ENCODE measurements at places on chromosomes 4 and X.

- no peaks in the 10 kb centered on the region for H3K27me3 ChIP-seq
- no peaks in the 10 kb centered on the region for H3K36me3 ChIP-seq
- peak overlapping the region; percentile 39 for H3K27ac ChIP-seq
- DNase-seq, result peak; percentile 86
- H3K4me3 ChIP-seq, result peak overlapping the region; percentile 62
These were observed 29.5 kb downstream of the TAPT1 start for GRCh38 chr4:16196482-16197393.

- DNase-seq, result peak; percentile 20
- no peak overlapping the region for H3K27ac ChIP-seq
- no peaks in the 10 kb centered on the region for H3K36me3 ChIP-seq
- no peak overlapping the region for H3K4me3 ChIP-seq
These were observed 31.1 kb upstream of the CLNK start for GRCh38 chr4:10715696-10716095.

DNA sequence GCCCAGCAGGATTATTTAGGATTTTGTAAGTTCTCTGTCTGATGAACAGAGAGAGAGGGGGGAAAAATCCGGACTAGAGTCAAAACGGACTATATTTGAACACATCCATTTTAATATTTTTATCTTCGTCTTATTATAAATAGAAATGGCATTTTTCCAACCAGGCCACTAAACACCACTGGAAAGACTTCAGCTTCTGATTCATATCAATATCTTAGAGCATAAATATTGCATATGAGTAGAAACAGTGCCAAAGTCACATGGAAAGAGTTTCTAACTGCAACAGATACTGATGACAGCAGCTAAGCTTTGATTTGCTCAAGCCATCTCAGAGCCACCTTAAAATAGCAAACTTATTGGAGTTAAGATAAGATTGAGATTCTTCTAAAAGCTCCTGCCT lies 456 bp downstream of the PPARGC1A start:
- no peak overlapping the region for H3K27ac ChIP-seq
- DNase-seq, result no peak
- H3K4me3 ChIP-seq, result no peak overlapping the region
- H3K4me1 ChIP-seq, result no peaks in the 10 kb centered on the region

DNA sequence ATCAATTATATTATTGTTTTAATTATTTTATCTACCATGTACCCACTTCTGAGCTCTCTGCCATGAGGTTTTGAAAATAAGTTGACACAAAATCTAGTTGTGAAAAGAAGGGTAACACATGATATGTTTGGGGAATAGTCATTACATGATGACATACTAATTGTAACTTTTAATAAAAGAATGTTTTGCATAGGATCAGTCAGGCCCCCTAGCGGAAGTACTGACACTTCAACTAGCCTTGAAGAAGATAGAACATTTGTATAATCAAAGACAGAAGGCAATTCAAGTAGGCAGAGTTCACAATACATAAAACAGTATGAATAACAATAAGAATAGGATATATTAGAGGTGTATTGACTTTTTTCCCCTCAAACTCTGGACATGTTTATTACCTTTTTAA lies 1191.0 kb upstream of the AGA start:
- H3K36me3 ChIP-seq, result no peaks in the 10 kb centered on the region
- no peaks in the 10 kb centered on the region for H3K27me3 ChIP-seq
- H3K27ac ChIP-seq, result no peak overlapping the region
- no peaks in the 10 kb centered on the region for H3K4me1 ChIP-seq
- no peak overlapping the region for H3K4me3 ChIP-seq

GRCh38 chr4:126991965-126992364 lies 640.8 kb upstream of the INTU start:
- DNase-seq, result no peak
- no peaks in the 10 kb centered on the region for H3K27me3 ChIP-seq
- H3K4me3 ChIP-seq, result no peak overlapping the region
- no peaks in the 10 kb centered on the region for H3K4me1 ChIP-seq
- no peaks in the 10 kb centered on the region for H3K36me3 ChIP-seq

DNA sequence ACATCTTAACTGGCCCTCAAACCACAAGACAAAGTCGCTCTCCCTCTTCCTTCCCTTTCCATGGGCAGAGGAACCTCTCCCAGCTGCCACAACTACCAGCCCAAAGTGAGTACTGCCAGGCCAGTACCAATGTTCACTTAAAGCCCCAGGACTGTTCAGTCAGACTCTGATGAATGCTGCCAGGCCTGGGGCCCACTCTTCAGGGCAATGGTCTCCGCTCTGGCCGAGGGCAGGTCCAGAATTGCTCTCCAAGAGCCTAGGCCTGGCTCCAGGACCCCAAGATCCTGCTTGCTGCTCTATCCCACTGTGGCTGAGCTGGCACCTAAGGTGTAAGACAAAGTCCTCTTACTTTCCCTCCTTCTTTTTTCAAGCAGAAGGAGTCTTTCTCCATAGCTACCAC lies 790.9 kb downstream of the KLHL13 start:
- no peak for DNase-seq
- no peak overlapping the region for H3K27ac ChIP-seq
- no peaks in the 10 kb centered on the region for H3K27me3 ChIP-seq
- H3K4me1 ChIP-seq, result no peaks in the 10 kb centered on the region

DNA sequence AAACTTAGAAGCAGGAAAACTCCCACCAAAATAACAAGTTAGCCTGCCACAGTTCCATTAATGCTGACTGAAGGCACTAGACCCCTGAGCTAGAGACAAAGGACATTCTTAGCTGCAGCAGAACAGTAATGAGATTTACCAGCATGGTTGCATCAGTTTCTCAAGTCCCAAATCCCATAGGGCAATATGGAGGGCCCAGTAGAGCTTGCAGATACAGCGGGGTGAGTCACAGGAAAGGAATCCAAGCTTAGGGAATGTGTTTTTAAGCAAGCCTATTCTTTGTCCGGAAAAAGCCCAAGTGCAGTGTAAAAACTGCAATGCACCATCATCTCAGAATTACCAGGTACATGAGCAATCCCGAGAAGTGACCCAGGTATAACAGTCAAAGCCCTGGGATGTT lies 51.3 kb upstream of the EXOC1L start:
- no peaks in the 10 kb centered on the region for H3K36me3 ChIP-seq
- no peak overlapping the region for H3K4me3 ChIP-seq
- no peaks in the 10 kb centered on the region for H3K27me3 ChIP-seq

DNA sequence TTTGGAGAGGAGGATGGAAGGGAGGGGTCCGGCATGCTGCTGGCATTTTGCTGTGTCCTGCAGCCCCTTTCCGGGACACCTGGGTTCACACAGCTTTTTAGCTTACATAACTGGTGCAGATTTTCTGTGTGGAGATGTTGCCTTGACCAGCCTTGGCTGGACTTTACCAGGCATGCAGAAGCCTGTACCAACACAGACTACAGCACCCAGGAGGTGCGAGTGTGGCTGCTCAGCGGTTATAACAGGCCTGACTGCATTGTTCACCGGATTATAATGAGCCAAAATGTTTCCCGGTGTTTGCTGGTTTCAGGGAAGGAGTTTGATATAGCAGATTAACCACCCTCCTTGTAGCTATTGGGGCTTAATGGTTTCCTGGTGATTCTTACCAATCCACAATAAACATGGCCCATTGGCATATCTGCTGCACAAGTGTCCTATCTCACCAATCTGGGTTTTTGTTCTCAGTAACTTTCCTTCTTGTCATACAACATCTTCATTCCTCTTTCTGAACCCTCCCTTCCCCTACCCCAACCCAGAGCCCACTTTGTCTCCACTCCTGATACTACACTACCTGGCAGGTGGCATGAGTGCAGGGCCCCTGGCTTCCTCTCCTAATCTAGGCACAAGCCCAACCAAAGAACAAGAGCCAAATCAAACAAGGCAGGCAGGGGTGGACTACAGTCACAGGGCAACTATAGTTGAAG lies 3.9 kb downstream of the RPL10 start:
- H3K4me1 ChIP-seq, result peaks cover 9% of the 10 kb centered on the region
- H3K4me3 ChIP-seq, result no peak overlapping the region
- no peaks in the 10 kb centered on the region for H3K27me3 ChIP-seq
- peak; percentile 44 for DNase-seq

DNA sequence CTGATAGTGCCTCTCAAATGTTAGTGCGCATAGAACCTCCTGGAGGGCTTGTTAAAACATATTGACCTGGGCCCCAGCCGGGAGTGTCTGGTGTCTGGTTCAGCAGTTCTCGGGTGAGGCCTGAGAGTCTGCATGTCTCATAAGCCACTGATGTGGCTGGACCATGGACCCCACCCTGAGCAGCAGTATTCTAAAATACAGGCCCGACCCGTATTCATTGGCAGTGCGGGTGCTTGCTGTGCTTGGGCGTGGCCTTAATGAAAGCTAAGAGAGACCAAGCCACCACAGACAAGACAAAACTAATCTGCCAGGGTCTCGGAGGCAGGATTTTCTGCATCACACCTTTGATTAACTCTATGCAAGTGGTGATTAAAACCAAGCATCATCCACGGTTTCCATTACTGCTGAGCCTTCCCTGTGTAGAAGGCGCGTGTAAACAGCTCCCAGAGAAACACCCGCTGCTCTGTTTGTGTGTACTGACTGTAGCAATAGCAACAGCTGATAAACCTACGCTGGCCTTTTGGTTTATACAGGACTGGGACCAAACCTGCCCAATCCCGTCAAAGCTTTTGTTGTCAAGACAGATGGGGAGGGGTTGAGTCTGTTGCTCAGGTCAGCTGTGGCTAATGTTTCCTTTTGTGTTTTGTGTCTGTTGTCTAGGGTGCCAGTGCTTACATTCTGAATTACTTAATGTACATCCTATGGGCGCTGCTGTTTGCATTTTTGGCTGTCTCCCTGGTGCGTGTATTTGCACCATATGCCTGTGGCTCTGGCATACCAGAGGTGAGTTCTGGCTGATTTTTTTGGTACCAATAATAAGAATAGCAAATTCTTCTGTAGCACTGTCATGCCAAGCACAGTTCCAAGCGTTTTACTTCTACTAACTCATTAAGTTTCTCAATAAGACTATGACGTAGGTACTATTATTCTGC lies 40.8 kb downstream of the CLCN4 start:
- no peaks in the 10 kb centered on the region for H3K4me1 ChIP-seq
- no peak overlapping the region for H3K4me3 ChIP-seq
- no peak overlapping the region for H3K27ac ChIP-seq

- no peaks in the 10 kb centered on the region for H3K36me3 ChIP-seq
- no peak for DNase-seq
- H3K27ac ChIP-seq, result no peak overlapping the region
- H3K4me1 ChIP-seq, result no peaks in the 10 kb centered on the region
- no peak overlapping the region for H3K4me3 ChIP-seq
- no peaks in the 10 kb centered on the region for H3K27me3 ChIP-seq
These were observed 107.5 kb downstream of the EGF start for GRCh38 chr4:110020139-110020538.

DNA sequence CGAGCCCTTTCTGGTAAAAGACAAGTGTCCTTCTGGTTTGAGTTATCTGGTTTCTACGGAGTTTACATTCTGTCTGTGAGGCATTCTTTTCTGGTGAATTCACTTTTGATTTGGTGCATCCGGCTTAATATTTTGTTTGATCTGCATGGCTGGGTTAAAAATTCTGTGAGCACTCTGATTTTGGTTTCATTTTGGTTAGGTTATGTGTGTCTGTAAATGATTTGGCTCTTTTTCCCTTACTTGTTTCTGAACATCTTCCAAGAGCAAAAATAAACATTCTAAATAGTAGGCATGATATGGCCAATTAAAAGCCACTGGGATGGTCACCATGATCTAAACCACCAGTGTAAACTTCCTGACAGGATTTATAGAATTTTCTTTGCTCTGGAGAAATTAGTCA lies 85.7 kb upstream of the PTPN13 start:
- peak overlapping the region; percentile 65 for H3K4me3 ChIP-seq
- peak overlapping the region; percentile 90 for H3K27ac ChIP-seq
- H3K4me1 ChIP-seq, result peaks cover 43% of the 10 kb centered on the region
- no peaks in the 10 kb centered on the region for H3K36me3 ChIP-seq
- DNase-seq, result peak; percentile 71

- DNase-seq, result no peak
- H3K4me1 ChIP-seq, result no peaks in the 10 kb centered on the region
- H3K27ac ChIP-seq, result no peak overlapping the region
- H3K27me3 ChIP-seq, result no peaks in the 10 kb centered on the region
- no peak overlapping the region for H3K4me3 ChIP-seq
- H3K36me3 ChIP-seq, result no peaks in the 10 kb centered on the region
These were observed 169.9 kb downstream of the AFF2 start for GRCh38 chrX:148670277-148670676.

- H3K4me3 ChIP-seq, result no peak overlapping the region
- H3K27me3 ChIP-seq, result no peaks in the 10 kb centered on the region
- H3K4me1 ChIP-seq, result no peaks in the 10 kb centered on the region
- H3K36me3 ChIP-seq, result no peaks in the 10 kb centered on the region
- no peak for DNase-seq
- no peak overlapping the region for H3K27ac ChIP-seq
These were observed 175.0 kb downstream of the MAPK10 start for GRCh38 chr4:86184901-86185285.

DNA sequence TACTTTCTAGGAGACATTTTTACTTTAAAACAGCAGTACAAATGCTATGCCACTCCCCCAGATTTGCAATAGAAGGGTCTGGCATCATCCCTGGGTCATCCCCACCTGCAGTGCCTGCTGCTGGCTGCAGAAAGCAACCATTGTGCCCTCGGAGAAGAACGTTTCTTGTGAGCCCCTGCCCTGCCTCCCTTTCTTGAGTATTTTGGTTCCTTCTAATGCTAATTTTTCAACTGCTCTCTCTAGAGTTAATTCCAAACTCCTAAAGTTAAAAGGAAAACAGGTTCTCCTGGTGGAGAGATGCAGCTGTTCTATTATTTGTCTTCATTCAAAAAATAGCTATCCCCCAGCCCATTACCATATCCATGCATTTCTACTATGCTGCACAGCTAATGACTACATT lies 107.1 kb downstream of the IDS start:
- H3K4me3 ChIP-seq, result no peak overlapping the region
- no peak overlapping the region for H3K27ac ChIP-seq
- no peaks in the 10 kb centered on the region for H3K4me1 ChIP-seq
- no peaks in the 10 kb centered on the region for H3K27me3 ChIP-seq
- H3K36me3 ChIP-seq, result no peaks in the 10 kb centered on the region
- DNase-seq, result no peak

GRCh38 chr4:139676913-139677585 lies 11.4 kb downstream of the MGST2 start:
- H3K27ac ChIP-seq, result no peak overlapping the region
- H3K4me3 ChIP-seq, result no peak overlapping the region
- no peaks in the 10 kb centered on the region for H3K4me1 ChIP-seq
- no peaks in the 10 kb centered on the region for H3K36me3 ChIP-seq

- H3K27ac ChIP-seq, result no peak overlapping the region
- peaks cover 11% of the 10 kb centered on the region for H3K27me3 ChIP-seq
- no peak overlapping the region for H3K4me3 ChIP-seq
- H3K36me3 ChIP-seq, result no peaks in the 10 kb centered on the region
These were observed 6.7 kb upstream of the STOX2 start for GRCh38 chr4:183898456-183898855.

GRCh38 chrX:3461397-3462165 lies 115.1 kb upstream of the MXRA5 start:
- no peaks in the 10 kb centered on the region for H3K4me1 ChIP-seq
- no peak overlapping the region for H3K27ac ChIP-seq
- peak; percentile 7 for DNase-seq
- H3K4me3 ChIP-seq, result peak overlapping the region; percentile 24
- peaks cover 25% of the 10 kb centered on the region for H3K27me3 ChIP-seq

GRCh38 chrX:23333842-23334520 lies 668 bp upstream of the PTCHD1 start:
- H3K36me3 ChIP-seq, result no peaks in the 10 kb centered on the region
- no peak overlapping the region for H3K27ac ChIP-seq
- H3K4me1 ChIP-seq, result no peaks in the 10 kb centered on the region
- no peak for DNase-seq
- peaks cover 79% of the 10 kb centered on the region for H3K27me3 ChIP-seq

All from PC-3 (cell line).